ENCODE measurements at places on chromosomes 3 and 15.
A peak's percentile ranks its signal among the peaks of the same experiment; 100 is the strongest.

DNA sequence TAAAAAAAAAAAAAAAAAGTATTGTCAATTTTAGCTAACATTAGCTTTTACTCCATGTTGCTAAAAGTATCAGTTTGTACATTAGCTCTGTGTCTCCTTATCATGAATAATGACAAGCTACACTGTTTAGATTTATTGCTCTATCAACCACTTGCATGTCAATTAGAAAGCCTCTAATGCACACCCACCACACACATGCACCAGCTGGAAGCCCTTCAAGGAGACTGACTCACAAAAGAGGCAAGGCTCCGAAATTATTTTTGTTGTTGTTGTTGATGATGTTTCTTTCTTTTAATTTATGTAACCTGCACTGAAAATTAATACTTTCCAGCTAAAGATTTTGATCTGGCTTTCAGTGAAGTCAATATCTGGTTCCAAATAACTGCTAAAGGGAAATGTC, 71.5 kb downstream of the ETFA start:
- no peak for DNase-seq

- DNase-seq: no peak
Measured at GRCh38 chr3:77372018-77372417, 332.1 kb downstream of the ROBO2 start.

- no peak for DNase-seq
Measured at GRCh38 chr3:148420242-148420641, 277.5 kb upstream of the AGTR1 start.

DNA sequence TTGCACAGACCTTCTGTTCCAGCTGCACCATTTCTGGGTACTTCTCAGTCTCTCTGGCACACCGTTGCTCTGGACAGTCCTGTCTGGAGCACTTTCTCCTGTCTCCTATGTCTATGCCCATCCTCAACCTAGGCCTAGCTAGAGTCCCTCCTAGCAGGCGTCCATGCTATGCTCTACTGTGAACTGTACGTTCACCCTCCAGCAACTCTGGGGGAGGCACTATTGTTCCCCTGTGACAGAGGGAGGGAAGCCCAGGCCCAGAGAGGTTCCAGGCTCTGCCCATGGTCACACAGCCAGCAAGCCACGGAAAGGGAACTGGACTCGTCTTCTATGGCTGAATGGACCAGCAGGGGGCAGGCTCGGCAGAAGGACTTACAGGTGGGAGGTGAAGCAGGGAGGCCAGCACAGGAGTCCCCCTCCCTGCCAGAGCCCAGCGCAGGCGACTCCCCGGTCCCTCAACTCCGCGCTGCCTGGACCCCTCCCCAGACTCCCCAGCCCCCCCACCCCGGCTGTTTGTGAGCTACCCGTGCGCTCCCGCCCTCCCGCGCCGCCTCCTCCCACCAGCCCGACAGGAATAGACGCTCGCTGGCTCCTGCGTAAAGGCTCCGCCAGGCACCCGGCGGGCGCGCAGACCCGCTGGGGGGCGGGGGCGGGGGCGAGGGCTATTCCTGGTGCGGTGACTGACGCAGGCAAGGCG, 1.7 kb upstream of the LINGO1 start:
- DNase-seq: peak; percentile 81

- no peak for DNase-seq
Measured at GRCh38 chr15:29126821-29127461, 142.7 kb downstream of the NSMCE3 start.

DNA sequence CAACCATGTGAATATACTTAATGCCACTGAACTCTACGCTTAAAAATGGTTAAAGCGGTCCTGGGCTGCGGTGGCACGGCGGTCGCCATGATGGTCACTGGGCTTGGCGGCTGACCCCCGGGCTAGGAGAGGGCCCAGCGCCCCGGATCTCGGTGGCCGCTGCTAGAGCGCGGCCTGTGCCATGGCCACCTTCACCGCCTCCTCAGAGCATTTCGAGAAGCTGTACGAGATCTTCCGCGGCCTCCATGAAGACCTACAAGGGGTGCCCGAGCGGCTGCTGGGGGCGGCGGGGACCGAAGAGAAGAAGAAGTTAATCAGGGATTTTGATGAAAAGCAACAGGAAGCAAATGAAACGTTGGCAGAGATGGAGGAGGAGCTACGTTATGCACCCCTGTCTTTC, 35.6 kb upstream of the TBC1D23 start:
- no peak for DNase-seq

DNA sequence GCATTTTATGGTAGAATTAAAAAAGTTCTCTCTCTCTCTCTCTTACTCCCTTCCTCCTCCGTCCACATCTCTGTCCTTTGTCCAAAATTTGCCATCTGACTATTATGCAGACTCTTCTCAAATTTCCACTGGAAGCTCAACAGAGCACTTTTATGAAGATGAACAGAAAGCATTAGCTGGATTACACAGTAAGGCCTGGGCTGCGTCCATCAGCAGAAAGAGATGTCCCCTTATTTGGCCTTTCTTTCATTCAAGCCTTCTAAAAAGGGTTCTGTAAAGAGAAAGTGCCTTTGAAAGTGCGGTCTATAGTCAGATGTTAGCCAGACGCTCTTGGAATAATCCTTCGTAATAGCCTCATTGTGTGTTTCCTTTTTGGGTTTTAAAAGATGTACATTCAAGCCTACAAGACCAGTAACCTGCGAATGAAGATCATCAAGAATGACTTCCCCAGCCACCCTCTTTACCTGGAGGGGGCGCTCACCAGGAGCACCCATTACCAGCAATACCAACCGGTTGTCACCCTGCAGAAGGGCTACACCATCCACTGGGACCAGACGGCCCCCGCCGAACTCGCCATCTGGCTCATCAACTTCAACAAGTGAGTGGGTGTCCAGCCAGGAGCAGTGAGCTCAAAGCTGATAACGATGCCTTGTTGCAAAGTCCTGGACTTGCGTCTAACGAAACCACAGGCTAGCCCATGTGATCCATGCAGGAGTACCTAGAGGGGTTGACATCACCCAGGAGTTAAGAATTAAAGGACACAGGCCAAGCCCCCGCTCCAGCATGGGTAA, 53.1 kb downstream of the MESD start:
- no peak for DNase-seq

DNA sequence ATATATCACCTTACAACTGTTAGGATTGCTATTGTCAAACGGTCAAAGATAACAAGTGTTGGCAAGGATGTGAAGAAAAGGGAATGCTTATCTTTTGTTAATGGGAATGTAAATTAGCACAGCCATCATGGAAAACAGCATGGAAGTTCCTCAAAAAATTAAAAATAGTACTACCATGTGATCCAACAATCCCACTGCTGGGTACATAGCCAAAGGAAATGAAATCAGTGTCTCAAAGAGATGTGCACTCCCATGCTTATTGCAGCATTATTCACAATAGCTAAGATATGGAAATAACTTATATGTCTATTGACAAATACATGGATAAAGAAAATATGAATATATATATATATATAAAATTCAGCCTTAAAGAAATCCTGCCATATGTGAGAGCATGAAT, 274.6 kb downstream of the EDEM1 start:
- no peak for DNase-seq

- no peak for DNase-seq
Measured at GRCh38 chr3:150544726-150545125, 1.6 kb downstream of the SERP1 start.

DNA sequence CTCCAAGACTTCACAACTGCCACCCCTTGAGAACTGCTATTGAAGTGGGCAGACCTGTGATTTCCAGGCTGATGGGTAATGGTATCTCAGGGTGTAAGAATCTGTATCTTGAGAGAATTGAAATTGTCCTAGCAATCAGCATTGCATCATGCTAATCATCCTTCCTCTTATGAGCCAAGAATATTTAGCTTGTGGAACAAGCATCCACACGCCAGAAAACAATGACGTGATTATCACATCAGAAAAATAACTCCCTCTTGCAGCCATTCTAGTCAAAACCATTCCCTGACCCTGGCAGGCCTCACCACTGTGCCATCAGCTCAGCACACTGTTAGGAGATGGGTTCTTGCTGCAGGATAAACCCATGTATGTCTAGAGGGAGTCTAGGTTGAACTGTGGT, 6.7 kb downstream of the BCL2L10 start:
- DNase-seq: no peak

- DNase-seq: no peak
Measured at GRCh38 chr15:66231394-66232266, 21.9 kb downstream of the MEGF11 start.

GRCh38 chr15:29866337-29866736, 44.1 kb upstream of the TJP1 start:
- DNase-seq: no peak

- no peak for DNase-seq
Measured at GRCh38 chr15:52287114-52287513, 8.5 kb downstream of the MYO5C start.

DNA sequence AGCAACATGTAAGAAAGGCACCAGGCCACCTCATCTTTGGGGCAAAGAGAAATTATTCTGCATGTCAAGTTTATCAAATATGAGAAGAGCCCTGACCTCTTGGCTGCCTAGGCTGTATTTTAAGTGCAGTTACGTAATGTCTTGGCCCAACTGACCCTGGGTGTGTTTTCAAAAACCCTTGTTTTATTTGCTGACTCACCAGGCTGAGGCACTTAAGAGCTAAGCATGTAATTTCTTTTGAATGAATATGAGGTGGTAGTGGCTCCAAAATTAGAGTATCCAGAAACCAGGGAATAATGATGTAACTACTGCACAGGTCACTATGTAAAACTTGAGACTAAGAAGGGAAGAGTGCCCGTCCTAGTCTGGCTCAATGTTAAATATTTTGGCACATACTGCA, 24.3 kb downstream of the PGPEP1L start:
- DNase-seq: no peak

GRCh38 chr15:83574345-83574744, 79.6 kb upstream of the ADAMTSL3 start:
- no peak for DNase-seq

DNA sequence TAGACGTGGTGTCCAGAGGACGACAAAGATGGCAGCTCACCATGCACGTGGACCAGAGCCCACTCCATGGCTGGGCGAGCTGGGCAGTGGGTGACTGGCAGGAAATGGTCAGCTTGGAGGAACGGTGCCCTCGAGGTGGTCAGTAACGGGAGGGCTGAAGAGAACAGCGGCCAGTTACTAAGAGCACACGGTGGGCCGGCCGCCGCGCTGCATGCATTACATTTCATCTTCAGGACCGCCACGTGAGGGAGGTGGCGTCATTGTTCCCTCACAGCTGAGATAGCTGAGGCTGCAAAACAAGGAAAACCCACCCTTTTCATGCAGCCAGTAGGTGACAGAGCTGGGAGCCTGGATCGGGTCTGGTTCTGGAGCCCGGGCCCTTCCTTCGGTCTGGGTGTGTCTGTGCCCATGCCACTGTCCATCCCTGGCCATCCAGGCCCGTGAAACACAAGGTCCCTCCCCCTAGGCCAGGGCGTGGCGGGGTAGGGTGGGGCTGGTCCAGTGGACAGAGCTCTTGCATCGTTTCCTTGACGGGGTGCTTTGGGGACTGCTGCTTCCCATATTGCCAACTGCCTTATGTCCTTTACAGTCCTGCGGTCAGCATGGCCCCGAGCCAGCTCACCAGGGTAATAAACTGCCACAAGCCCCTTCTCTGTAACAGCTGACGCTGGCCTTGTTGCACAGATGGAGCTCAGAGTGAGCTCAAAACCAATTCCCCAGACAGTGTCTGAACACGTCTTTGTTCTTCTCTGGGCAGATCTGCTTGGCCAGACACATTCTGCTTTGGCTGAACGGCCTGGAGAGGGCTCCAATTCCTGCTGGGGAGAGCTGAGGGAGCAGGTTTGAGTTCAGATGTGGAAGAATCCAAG, 51.8 kb downstream of the RGMA start:
- no peak for DNase-seq

Measured in type B pancreatic cell (in vitro differentiated cells).